ENCODE measurements at places on chromosomes 3 and 15.

DNA sequence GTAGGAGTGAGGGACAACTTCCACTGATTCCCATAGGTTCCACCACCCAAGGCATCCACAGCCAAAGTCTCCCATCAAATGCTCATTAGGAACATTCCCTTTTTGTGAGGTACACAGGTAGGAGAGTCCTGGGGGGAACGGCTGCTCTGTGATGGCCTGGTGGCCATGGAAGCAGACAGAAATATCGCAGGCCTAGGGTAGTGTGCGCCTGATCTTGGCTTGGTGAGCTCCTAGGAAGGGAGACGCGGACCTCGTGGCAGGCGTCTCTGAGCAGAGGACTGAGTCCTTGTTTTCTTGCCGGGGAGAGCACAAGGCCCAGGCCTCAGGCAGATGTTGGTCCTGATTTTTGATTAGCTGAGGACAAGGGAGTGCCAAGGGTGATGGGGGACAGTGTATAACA, 99.5 kb downstream of the SNRPN start:
- no peak for DNase-seq

GRCh38 chr15:32668942-32669341, 27.4 kb downstream of the SCG5 start:
- no peak for DNase-seq

DNA sequence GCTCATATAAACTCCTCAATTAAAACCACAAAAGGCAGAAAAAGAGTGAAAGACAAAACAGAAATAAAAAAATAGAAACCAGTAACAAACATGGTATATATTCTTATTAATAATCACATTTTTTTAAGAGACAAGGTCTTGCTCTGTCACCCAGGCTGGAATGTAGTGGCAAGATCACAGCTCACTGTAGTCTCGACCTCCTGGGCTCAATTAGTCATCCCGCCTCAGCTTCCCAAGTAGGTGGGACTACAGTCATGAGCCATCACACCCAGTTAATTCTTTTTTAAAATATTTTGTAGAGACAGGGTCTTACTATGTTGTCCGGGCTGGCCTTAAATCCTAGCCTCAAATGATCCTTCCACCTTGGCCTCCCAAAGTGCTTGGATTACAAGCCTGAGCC, 37.1 kb downstream of the FAM240A start:
- no peak for DNase-seq

DNA sequence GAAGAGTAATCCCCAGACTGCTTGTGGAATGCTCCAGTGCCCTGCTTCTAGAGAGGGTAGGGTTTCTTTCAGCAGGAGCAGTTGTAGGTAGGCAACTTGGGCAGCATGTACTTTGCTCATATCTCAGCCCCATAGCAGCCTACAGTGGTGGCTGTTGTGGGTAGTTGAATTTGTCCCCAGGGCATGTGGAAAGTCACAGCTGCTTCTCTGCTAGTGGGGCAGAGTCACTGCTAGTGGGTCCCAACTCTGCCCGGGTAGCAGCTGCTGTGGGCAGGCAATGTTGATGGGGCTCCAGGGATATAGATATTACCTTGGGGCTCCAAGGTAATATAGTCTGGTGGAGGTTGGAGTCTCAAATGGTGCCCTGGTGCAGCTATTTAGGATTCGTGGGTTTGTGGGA, 174.5 kb downstream of the OTOL1 start:
- no peak for DNase-seq

DNA sequence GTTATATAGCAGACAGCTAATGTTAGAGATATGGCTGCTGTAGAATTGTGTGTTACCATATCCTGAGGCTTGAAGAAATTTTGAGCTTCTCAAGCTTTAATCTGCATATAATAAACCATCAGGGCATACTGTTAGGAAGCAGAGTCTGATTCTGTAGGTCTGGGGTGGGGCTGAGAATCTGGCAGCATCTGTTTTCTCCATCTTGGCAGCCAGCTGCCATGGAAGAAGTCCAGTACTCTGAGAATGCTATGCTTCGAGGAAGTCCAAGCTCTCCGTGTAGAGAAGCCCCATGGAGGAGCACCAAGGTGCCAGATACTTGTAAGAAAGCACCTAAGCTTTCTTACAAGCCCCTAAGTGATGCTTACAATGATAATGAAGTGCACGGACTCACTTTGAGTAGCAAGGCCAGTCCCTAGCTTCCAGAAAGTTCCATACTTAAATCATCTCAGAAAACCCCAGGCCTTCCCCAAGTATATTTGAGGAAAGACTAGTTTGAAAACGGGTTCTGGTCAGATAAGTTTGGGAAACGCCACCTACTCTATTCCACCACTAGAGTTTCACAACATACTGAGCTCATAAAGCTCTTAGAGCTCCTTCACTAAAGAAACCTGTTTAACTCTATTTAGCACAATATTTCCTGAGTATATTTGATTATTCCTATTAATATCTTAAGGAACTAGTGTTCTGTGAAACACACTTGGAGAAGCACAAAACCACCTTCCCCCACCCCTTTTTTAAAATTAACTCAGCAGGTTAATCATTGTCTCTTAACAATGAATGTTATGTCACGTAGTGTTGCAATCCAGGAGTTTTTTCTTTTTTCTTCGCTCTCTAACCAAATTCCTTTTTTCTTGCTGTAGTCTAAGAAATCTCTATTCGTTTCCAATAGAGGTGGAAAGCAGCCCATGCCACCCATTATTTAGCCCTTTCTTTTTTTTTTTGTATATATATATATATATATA, 59.9 kb upstream of the RASGRP1 start:
- DNase-seq, result no peak

GRCh38 chr15:31758126-31758525, 272.2 kb upstream of the CHRNA7 start:
- peak; percentile 74 for DNase-seq

GRCh38 chr15:73807865-73808264, 54.7 kb upstream of the INSYN1 start:
- no peak for DNase-seq

GRCh38 chr3:41265823-41266273, 66.5 kb downstream of the CTNNB1 start:
- no peak for DNase-seq

GRCh38 chr3:29310865-29311264, 30.0 kb downstream of the RBMS3 start:
- DNase-seq, result peak; percentile 42

- DNase-seq, result no peak
Observed at GRCh38 chr15:28995705-28996104, 109.9 kb downstream of the APBA2 start.

- DNase-seq, result no peak
Observed at GRCh38 chr3:48015431-48016180, 610 bp downstream of the MAP4 start.

GRCh38 chr3:132180337-132180791, 136.8 kb upstream of the ACP3 start:
- DNase-seq, result peak; percentile 18

DNA sequence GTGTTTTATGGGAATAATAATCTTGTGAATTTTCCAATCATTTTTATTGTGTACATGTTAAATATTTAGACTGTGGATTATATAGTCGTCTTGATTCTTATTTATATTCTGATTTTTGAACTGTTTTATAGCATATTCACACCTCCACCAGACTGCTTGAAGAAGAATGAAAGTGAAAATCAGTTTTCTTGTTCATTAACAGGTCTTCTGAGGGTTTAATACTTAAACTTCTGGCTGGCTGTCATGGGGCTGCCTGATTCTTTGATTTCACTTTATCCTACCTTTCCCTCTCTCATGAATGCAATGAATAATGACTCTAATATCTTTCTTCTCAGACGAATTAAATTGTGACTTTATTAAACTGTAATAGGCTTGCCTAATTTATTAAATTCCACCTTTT, 56.2 kb downstream of the ATP2C1 start:
- DNase-seq, result no peak

- DNase-seq, result no peak
Observed at GRCh38 chr15:70165716-70166284, 68.1 kb upstream of the TLE3 start.

DNA sequence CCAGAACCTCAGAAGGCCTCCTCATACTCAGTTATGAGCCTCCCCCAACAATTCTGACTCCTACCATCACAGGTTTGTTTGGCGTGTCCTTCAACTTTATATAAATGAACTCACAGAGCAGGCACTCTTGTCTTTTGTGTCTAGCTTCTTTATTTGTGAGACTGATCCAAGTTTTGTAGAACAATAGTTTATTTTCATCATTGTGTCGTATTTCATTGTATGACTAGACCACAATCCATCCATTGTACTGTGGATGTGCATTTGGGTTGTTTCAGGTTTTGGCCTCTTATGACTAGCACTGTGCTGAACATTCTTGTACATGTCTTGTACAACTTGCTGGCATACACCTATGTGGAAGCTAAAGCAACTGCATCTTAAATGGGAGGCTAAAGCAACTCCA, 292.8 kb upstream of the LYSMD4 start:
- no peak for DNase-seq

GRCh38 chr15:70362886-70363285, 265.2 kb upstream of the TLE3 start:
- DNase-seq, result peak; percentile 80

DNA sequence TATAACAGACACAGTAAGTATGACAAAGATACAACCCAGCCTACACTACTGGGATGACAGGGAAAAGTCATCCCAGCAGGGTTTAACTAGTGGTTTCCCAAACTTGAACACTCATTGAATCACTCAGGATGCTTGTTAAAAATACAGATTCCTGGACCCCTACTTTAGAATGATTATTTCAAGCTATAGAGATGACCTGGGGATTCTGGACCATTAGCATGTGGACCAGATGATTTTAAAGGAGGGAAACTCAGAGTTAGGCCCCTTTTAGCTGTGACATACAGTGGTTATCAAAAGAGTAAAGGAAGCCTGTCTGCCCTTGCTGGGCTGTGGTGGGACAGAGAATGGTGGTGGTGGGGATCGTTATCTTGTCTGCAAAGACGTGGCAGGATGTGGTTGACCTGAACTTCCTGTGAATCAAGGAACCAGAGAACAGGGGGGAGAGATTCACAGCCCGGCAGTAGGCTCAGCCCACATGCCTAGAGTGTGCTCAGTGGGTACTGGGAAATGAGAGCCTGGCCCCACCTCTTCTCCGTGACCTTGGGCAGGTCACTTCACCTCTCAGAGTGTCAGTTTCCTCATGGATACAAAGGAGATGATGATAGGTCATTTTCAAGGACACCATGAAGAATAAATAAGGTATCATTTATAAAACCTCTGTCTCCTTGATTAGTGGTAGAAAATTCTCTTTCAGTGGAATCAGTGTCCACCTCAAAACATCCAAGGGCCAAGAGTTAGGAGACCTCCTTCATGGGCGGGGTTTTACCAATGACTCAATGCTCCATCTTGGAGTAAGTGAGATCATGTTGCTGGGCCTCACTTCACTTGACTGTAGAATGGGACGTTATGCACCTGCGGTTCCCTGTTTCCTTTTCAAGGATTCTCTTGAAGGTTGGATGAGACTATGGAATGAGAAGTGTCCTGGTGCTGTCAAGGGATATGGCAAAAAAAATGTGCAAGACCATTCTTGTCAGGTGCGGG, 306.5 kb downstream of the RPLP1 start:
- DNase-seq, result no peak
